ENCODE measurements at places on chromosomes 11 and 22.

DNA sequence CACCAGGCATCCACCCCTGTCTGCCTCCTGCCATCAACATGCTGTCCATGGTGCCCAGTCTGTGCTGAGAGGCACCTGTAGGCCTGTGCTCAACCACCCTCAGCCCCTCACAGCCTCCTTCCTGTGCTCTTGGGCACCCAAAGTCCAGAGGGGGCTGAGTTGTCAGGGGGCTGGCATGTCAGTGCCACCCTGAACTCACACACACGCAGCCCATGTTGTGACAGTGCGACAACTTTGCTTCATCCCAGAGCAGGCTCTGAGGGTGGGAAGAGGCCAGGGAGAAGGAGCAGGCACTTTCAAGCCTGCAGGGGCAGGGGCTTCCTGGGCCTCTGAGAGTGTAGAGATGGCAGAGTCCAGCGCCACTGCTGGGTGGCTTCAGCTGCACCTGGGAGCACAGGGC is 491.0 kb downstream of the TMEM135 start:
- no peak for DNase-seq

GRCh38 chr11:11069841-11070835 is 212.3 kb upstream of the ZBED5 start:
- no peak for DNase-seq

DNA sequence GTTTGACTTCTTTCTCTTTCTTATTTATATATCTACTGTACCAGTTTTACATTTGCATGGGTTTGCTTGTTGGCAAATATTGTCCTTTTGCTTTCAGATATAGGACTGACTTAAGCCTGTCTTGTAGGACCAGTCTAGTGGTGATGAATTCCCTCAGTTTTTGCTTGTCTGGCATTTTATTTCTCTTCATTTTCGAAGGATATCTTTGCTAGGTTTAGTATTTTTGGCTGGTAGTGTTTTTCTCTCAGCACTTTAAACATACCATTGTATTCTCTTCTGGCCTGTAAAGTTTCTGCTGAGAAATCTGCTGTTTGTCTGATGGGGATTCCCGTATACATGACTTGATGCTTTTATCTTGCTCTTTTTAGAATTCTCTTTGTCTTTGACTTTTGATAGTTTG is 14.2 kb upstream of the ZBED5 start:
- no peak for DNase-seq

GRCh38 chr11:2202071-2202899 is 30.7 kb upstream of the TH start:
- DNase-seq = no peak

DNA sequence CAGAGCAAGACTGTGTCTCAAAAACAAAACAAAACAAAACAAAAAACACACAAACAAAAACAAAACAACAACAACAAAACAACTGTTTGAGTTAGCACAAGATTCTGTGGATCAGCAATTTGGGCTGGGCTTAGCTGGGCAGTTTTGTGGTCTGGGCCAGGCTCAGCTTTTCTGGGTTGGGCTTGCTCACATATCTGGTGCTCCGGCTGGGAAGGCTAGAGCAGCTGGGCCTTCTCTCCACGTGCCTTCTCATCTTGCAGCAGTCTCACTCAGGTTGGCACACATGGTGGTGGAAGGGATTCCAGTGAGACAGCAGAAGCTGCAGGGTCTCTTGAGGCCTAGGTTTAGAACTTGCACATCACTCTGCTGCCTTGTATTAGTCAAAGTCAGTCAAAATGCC is 35.7 kb downstream of the EIF3F start:
- DNase-seq = no peak

DNA sequence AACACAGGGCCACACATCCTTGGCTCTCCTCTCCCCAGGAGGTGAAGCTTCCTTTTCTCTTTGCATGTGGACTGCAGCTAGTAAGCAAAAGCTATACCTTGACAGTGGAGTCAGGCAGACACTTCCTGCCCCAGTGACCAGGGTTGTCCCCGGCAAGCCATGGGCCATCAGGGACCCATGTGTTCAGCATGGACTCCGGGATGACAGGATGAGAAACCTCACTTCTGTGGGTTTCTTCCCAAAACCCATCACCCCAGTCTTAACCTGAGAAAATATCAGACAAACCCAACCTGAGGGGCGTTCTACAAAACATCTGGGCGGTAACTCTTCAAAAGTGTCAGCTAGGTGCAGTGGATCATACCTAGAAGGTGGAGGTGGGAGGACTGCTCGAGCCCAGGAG is 40.2 kb downstream of the GNB1L start:
- no peak for DNase-seq

DNA sequence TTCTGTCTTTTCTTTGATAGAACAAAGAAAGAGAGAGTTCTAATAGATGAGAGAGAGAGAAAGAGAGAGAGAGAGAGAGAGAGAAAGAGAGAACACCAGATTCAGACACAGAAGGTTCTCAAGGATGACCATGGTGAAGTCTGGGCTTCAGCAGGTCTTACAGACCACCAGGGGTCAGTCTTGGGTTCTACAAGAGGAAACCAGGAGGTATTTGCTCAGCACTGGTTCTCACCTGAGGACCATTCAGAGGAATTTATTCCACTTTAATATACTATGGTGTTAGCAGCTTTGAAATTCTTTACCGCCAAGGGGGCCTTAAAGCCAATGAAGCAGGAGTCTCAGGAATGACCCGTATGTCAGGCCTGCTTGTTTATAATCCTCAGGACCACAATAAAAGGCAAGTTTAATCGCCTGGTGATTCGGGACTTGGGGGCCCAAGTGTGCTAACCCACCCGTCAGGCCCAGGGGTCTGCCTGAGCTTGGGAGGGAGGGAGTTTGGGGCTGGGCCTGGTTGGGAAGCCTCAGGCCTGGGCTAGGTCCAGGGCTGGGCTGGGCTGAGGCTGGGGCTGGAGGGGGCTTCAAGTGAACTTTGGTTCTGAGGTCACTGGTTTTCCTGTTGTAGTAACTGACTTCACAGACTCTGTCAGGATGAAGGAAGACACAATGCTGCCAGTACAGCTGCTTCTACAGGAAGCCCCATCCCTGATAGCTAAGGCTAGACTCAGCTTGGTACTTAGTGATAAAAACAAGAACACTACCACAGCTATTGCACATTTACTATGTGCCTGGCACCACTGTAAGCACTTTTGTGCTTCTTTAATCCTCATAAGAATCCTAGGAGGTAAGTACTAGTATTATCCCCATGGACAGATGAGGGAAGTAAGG is 179.2 kb upstream of the ZBED5 start:
- peak; percentile 61 for DNase-seq

- no peak for DNase-seq
These were observed 298.4 kb upstream of the LUZP2 start for GRCh38 chr11:24198481-24198880.

GRCh38 chr11:6931146-6931713 is 5.0 kb downstream of the ZNF215 start:
- DNase-seq = no peak

GRCh38 chr22:26610072-26610958 is 7.5 kb downstream of the CRYBB1 start:
- peak; percentile 56 for DNase-seq

DNA sequence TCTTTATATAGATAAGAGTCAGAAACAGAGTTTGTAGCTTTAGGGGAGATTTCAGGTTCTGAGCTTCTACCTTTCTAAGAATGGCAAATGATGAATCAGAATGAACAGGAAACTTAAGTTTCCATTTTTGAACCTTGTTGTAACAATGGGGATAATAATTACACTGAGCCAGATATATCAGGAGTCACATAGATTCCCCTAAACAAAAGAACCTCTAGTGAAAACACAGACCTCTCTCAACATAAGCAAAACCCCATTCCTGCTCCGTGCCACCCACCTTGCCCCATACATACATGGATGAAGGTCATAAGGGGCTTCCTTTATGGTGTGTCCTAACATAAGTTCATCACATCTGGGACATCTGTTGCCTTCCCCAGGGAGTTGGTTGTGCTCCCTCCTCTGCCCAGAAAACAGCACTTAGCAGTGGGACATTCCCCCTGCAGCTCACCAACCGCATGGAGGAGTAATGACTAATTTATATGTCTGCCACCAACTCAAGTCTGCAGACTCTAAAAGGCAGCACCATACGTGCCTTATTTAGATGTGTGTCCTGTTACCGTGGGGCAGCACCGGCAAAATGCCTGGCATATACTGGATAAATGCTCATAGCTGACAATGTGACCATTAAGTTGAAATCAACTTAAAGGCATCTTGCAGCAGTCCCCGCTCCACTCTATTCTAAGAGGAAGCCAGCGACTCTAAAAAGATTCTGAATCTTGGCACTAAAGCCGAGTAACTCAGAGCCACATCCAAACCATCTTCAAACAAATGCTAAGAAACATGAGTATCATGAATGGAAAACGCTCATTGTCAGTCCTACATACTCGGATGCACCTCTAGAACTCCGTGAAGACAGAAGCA is 8.0 kb downstream of the JAML start:
- peak; percentile 58 for DNase-seq

GRCh38 chr11:35907648-35908431 is 36.0 kb upstream of the LDLRAD3 start:
- no peak for DNase-seq

- DNase-seq = peak; percentile 32
These were observed 84.8 kb downstream of the SLC1A2 start for GRCh38 chr11:35334385-35335090.

- no peak for DNase-seq
These were observed 47.2 kb upstream of the SLC5A12 start for GRCh38 chr11:26769027-26769426.

DNA sequence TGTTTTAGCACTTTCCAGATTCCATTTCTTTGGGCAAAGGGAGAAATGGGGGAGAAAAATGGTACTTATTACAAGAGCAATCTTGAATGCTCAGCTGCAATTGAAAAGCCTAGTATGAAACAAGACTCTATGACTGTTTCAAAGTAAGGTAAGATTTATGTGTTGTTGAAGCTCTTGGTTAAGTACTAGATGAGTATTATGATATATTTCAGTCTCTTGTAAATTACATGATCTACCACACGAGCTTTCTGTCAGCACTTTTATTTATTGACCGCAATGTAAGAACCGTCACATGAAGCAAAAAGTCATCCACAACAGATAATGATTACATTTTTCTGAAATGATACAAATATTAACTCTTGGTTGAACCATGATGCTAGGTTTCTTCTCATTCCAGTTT is 906.7 kb upstream of the CHORDC1 start:
- DNase-seq = no peak

DNA sequence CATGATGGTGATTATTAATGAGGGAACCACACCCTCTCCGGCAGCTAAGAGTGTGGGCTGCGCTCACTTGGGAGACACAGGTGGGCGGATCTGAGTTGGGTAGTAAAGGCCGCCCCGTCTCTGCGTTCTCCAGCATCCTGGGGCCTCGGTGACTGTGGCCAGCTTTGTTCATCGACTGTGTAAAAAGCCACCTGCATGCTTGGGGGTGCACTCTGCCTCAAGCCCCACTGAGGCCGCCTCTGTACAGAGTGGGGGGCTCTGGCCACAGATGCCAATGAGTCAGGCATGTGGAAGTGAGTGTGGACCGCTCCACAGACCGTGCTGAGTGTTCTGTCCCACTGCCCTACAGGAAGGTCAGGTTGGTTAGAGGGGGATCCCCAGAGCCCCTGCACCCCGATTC is 192.7 kb downstream of the SHANK2 start:
- DNase-seq = no peak

DNA sequence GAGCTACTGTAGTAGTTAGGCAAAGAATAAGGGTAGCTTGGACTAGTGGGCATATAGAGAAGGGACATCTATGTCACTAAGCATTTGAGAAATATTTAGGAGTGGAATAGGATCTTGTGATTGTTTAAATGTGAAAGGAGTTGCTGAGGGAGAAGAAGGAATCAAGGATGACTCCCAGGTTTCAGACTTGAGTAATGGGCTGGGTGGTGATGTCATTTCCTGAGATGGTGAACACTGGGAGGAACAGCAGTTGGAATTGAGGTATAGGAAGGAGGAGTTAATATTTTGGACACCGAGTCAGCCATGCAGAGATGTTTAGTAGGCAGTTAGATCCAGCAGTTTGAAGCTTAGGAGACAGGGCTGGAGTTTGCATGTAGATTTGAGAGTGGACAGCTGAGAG is 40.1 kb downstream of the REXO2 start:
- DNase-seq = no peak

DNA sequence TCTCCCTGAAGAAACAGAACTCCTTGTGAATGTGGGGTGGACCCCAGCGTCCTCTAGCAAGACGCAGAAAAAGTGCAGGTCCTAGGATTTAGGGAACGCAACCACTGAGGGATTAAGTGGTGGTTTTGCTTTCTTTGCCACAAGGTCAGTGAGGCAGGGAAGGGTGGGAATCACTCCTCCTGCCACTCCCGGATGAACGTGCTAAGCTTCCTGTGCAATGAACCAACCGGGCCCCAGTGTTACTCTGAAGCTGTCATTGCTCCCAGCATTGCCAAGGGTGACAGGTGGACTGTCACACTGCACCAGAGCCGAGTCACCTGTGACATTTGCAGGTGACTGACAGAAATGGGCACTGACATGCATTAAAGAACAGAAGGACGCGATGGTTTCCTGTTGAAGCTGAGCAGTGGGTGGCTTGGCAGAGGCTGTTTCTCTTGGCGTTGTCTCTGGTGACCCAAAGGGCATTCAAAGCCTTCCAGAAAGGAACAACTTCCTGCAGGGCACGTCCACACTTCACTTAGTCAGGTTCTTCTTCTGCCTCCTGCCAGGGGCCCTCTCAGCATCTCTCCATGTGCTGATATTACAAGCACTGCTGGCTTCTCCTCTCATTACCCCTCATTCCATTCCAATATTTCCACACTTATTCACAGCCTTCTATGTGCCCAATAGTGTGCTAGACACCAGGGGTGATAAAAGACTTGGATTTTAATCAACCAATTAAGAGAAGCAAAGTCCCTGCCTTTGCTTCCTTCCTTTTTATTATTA is 9.7 kb downstream of the KIRREL3 start:
- no peak for DNase-seq

DNA sequence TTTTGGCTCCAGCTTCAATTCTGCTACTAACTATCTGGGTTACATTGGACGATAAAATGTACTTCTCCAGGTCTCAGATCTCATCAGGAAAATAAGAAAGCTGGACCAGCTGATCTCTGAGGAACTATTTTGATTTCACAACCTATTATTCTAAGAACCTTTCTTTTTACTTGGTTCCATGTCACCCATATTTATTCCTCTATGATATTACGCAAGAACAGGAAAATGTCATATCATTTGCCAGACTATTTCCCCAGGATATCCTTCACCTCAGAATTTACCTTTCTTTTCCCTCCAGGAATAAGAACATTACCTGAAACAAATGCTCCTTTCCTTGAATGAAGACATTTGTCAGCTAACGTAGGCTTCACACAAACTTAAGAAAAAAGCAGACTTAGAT is 387.5 kb upstream of the RAG2 start:
- DNase-seq = no peak
